ENCODE measurements at places on chromosomes 5 and 9. TPM values are rescaled to one million over a fixed set of nuclear protein-coding genes. Genes with fewer than 3 reads are reported as not detected.
A peak's percentile ranks its signal among the peaks of the same experiment; 100 is the strongest.

DNA sequence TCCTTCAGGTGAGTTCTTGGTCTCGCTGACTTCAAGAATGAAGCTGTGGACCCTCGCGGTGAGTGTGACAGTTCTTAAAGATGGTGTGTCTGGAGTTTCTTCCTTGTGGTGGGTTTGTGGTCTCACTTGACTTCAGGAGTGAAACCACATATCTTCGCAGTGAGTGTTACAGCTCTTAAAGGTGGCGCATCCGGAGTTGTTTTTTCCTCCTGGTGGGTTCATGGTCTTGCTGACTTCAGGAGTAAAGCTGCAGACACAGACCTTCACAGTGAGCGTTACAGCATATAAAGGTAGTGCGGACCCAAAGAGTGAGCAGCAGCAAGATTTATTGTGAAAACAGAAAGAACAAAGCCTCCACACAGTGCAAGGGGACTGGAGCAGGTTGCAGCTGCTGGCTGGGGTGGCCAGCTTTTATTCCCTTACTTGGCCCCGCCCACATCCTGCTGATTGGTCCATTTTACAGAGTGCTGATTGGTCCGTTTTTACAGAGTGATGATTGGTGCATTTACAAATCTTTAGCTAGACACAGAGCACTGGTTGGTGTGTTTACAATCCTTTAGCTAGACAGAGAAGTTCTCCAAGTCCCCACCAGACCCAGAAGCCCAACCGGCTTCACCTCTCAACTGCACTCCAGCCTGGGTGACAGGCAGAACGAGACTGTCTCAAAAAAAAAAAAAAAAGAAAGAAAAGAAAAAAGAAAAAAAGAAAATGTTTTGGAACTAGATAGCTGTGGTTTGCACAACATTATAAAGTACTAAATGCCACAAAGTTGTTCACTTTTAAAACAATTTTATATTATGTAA is 9.1 kb upstream of the ERMP1 start:
- DNase-seq, result no peak

DNA sequence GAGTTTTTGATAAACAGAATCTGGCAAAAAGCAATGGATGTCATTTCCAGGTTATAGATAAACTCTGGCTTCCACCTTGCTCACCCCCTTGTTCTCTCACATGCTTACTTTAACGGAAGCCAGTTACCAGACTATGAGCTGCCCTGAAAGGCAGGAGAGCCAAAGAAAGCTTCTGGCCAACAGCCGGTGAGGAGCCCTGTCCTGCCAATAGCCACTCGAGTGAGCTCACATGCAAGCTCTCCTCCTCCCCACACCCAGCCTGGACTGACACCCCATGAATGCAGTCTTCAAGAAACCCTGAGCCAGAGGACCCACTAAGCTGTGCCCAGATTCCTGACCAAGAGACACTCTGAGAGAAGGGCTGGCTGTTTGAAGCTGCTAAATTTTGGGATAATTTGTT is 14.4 kb upstream of the SMIM15 start:
- DNase-seq, result no peak

- no peak for DNase-seq
These were observed 478 bp upstream of the GGTA1 start for GRCh38 chr9:121500165-121500478.

Gene RFX3
- 16.3 TPM for total RNA-seq

- no peak for DNase-seq
These were observed 12.1 kb downstream of the NOL8 start for GRCh38 chr9:92312887-92313623.

- DNase-seq, result peak; percentile 28
These were observed 21.3 kb downstream of the TRMO start for GRCh38 chr9:97900738-97901565.

- DNase-seq, result no peak
These were observed 318.1 kb downstream of the PIK3R1 start for GRCh38 chr5:68533571-68534084.

DNA sequence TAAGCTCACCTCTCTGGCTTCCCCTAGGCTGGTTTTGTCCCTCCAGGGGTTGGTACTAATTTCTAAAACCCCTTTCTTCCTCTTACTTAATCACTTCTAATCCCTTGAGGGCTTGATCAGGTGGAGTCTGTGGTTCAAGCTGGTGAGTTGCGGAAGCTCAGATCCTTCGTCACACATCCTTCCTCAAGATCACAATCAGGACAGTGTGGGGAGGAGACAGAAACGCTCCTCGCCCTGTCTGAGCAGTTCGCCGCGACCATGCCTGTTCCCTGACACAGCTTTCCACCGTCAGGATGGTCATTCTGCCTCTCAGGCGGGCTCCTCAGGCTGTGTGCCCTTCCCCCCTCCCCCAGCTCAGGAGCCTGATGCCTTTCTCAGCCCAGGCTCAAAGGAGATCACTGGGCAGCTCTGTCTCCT is 24.3 kb downstream of the CPLX2 start:
- DNase-seq, result no peak

Gene SHISAL2B
- total RNA-seq, result not detected

Gene LVRN
- 0.43 TPM for total RNA-seq

GRCh38 chr9:35033101-35033500 is 39.3 kb downstream of the VCP start:
- DNase-seq, result no peak

Gene PCAT7
- total RNA-seq, result 0.17 TPM

Gene HSPB3
- total RNA-seq, result 0.46 TPM

Gene FCN2
- total RNA-seq, result 2.6 TPM

DNA sequence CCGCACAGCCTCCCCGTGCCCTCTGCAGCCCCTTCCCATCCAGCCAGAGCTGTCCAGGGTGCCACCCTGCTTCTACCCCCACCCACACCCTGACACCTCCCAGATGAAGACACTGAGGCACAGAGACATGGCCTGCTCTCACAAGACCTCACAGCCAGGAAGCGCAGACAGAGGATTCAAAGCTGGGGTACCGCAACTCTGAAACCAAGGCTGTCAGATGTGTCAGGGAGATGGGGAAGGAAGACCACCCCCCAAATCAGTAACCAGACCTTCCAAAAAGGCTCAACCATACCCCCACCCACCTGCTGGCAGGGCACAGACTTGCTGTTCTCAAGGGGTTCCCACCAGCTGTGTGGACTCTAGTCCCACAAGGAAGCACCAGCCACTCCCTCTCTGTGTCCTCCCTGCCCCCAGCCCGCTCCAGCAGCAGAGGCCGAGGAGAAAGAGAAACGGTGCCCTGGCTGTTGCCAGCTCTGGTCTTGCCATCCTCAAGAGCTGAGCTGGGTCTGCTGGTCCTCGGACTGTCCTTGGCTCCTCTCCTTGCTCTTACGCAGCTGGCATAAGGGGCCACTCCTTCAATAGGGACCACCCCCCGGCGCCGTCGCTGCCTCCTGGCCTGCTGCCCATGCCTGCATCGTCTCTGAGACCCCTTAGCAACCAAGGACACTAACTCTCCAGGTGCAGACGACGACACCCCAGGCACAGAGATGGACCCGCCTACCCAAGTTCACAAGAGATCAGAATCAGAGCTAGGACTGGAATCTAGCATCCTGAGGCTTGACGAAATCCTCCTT is 699 bp downstream of the AKNA start:
- DNase-seq, result no peak

Gene PNPLA7
- 16.5 TPM for total RNA-seq

DNA sequence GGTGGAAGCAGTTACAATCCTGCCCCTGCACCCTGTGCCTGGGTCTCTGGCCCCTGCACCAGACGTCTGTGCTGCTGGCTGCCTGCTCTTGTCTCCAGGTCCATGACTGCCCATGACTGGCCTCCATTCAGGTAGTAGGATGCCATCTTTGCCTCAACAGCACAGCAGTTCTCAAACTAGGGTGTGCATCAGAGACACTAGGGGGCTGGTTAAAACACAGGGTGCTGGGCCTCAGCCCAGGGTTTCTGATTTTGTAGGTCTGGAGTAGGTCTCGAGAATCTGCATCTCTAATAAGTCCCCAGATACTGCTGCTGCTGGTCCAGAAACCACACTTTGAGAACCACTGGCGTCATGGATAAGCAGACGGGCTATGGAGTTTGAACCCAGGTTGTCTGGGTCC is 24.0 kb downstream of the COL15A1 start:
- DNase-seq, result no peak

GRCh38 chr9:20476912-20477521 is 145.3 kb downstream of the MLLT3 start:
- DNase-seq, result no peak

- no peak for DNase-seq
These were observed 221.2 kb downstream of the GABRG2 start for GRCh38 chr5:162288647-162289296.

- DNase-seq, result no peak
These were observed 46.0 kb downstream of the CRB2 start for GRCh38 chr9:123401879-123402513.

Gene BAAT
- total RNA-seq, result 117 TPM

Gene LAMC3
- 14.2 TPM for total RNA-seq

- DNase-seq, result no peak
These were observed 124.9 kb upstream of the ZNF608 start for GRCh38 chr5:124871303-124871702.

- DNase-seq, result peak; percentile 73
These were observed 13.9 kb upstream of the KIF12 start for GRCh38 chr9:114112778-114113584.

DNA sequence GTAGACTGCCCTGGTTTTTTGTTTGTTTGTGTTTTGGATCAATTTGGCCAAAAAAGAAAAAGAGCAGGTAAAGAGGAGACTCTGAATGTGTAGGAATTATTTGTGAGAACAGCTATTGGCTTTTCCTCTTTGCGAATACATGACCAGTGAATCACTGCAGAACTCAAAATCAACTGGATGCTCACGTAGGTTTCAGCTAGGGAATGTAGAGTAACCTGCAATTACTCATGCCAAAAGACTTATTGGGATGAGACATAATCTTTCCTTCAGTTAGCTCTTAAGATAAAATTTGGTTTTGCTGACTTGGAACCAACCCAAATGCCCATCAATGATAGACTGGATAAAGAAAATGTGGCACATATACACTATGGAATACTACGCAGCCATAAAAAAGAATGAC is 348.0 kb downstream of the NPR3 start:
- no peak for DNase-seq

Gene AMBP
- total RNA-seq, result 1,366 TPM

Gene NKD2
- 7.6 TPM for total RNA-seq

Gene NXNL2
- total RNA-seq, result 1.9 TPM

Measured in mucosa of gallbladder (tissue), 1 donor.